Large intestine (tissue), 12 donors: ENCODE measurements at places on chromosomes 2 and 18.

DNA sequence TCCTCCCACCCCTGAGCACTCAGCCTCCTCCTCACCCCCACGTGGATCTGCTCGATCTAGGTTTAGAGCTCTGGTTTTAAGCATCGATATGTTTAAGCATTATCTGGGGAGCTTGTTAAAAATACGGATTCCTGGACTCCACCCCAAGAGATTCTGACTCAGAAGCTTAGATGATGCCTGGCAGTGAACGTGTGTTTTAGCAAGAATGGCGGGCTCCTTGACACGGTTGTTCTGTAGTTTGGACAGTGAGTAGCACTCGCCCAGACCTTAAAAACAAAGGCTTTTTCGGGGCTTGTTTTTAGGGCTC is 47.3 kb downstream of the LDLRAD4 start:
- H3K27ac ChIP-seq = no peak overlapping the region
- H3K4me1 ChIP-seq = peaks cover 13% of the 10 kb centered on the region
- no peaks in the 10 kb centered on the region for H3K27me3 ChIP-seq
- DNase-seq = no peak
- no peak overlapping the region for H3K4me3 ChIP-seq

DNA sequence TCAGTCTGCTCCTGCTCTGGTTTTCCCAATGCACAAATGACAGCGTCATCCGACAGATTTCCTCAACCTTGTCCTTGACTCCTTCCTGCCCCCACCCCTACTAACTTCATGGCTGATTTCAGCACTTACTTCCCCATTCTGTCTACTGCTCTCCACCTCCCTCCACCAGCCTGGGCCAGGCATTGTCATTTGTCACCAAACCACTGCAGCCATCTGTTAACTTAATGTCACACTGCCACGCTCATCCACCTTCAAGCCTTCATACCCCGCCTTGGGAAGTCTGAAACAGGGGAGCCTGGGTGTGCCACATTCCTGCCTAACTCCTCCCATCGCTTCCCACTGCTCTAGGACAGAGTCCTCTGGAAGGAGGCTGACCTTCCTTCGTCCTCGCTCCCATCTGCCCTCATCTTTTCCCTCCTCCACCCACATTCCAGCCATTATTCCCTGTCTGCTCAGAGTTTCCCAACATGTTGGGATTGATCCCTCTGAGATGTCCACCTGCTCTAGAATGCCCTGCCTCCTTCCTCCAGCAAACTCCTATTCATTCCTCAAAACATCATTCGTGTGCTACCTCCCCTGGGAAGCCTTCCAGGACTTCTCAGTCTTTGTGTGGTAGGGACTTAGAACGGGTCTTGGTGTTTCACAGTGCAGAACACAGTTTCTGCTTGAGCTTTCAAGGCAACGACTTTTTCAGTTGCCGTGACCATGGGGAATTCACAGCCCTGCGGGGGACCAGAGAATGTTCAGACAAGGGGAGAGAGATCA is 42.2 kb upstream of the SMAD7 start:
- H3K4me3 ChIP-seq = no peak overlapping the region
- DNase-seq = peak; percentile 78
- H3K27ac ChIP-seq = peak overlapping the region; percentile 33

DNA sequence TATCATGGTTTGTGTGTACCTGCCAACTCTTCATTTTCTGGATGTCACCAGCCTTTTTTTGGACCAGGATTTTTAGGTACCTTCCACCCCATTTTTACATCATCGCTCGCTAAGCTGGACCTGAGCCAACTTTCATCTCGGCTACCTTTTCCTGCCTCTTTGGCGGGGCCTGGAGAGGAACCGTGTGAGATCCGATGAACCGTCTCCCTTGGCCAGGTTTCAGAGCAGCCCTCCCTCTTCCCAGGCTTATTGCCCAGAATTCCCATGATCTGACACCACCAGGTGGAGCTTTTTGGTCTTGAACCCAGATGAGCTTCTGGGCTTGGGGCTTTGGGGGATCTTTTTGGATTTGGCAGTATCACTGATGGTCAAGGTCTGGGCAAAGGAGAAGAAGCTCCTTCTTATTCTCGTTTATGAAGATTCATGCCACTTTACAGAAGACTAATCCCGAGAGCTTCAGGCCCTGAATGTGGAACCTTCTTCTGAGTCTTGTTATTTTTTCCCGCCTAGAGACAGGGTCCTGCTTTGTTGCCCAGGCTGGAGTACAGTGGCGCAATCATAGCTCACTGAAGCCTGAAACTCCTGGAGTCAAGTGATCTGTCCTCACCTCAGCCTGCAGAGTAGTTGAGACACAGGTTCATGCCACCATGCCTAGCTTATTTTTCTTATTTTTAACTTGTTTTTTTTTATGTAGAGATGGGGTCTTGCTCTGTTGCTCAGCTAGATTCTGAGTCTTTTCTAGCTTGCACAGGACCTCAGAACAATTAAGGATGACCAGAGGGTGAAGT is 50.4 kb downstream of the GATA6 start:
- H3K36me3 ChIP-seq = no peaks in the 10 kb centered on the region
- DNase-seq = no peak
- H3K27ac ChIP-seq = no peak overlapping the region
- H3K27me3 ChIP-seq = no peaks in the 10 kb centered on the region

DNA sequence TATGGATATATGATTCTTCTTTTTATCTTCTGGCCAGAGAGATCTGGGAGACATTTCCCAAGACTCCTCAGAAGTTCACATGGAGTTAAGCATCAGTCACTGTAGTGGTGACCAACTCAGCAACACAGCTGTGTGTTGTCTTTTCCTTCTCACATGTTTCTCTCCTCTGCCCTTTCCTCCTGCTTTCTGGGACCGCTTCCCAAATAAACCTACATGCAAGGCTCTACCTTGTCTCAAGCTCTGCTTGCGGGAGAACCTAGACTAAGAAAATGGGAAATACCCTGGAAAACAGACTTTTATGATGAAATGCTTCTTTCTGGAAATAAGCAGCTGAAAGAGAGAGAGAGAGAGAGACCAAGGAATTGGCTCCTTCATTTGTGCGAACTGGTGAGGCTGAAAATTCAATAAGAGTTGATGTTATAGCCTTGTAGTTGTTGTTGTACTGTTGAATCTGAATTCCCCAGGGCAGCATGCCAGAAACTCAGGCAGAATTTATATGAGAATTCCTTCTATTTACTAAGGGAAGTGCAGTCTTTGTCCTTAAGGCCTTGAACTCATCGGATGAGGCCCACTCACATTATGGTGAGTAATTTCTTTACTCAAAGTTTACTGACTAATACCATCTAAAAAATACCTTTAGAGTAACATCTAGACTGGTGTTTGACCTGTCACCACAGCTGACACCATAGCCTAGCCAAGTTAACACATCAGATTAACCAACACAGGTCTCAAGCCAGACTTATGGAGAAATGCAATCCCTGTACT is 22.7 kb upstream of the DSC1 start:
- no peak overlapping the region for H3K4me3 ChIP-seq
- H3K27me3 ChIP-seq = no peaks in the 10 kb centered on the region
- H3K36me3 ChIP-seq = no peaks in the 10 kb centered on the region
- no peak for DNase-seq
- H3K27ac ChIP-seq = no peak overlapping the region

- no peaks in the 10 kb centered on the region for H3K27me3 ChIP-seq
- no peak overlapping the region for H3K27ac ChIP-seq
- no peak for DNase-seq
- peaks cover 4% of the 10 kb centered on the region for H3K4me1 ChIP-seq
Measured at GRCh38 chr2:64212801-64213321, 68.6 kb upstream of the PELI1 start.

DNA sequence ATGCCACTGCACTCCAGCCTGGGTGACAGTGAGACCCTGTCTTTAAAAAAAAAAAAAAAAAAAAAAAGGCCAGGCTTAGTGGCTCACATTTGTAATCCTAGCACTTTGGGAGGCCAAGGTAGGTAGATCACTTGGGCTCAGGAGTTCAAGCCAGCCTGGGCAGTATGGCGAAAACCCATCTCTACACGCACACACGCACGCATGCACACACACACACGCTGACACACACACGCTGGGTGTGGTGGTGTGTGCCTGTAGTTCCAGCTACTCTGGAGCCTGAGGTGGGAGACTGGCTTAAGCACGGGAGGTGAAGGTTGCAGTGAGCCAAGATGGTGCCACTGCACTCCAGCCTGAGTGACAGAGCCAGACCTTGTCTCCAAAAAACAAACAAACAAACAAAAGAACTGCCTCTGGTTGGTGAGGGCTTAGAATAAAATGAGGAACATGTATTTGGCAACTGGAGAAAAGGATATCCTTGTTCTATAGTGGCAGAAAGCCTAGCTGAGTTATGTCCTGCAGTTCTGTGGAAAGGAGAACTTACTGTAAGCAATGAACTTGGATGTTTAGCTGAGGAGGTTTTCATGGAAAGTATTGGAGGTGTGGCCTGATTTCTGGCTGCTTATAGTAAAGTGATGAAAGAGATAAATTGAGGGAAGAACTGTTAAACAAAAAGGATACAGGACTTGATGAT is 34.0 kb downstream of the HAT1 start:
- no peaks in the 10 kb centered on the region for H3K4me1 ChIP-seq
- no peak for DNase-seq
- H3K27me3 ChIP-seq = no peaks in the 10 kb centered on the region

DNA sequence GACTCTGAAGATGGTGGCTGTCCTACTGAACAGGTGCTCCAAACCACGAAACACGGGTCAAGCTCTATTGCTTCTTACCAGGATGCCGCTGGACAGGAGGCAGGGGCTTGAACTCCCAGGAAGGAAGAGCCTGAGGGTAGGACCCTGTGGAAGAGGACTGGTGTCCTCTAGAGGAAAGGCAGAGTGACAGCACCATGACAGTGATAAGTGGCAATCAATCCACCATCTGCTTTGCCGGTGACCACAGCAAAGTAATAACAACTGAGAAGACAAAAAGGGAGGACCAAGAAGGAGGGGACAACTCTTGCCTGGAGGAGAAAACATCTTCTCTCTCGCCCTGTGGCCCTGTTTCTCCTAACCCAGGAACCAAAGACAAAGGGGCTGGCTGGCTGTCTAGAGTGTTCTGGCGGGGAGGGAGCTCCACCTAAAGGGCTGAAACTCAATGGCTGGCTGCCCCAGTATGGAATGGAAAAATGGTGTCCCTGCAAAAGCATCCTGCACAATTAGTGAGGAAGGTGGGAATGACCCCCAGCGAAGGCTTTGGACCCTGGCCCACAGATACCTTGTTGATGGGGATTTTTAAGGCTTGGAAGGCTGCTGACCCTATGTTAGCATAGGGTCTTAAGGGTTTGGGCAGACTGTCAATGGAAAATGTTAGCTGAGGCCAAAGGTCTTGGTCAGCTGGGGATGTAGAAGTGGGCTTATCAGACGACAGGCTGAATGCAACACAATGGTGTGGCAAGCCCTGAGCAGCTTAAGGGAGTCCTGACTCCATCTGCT is 35.4 kb downstream of the PROC start:
- peaks cover 21% of the 10 kb centered on the region for H3K4me1 ChIP-seq
- H3K27ac ChIP-seq = peak overlapping the region; percentile 90
- H3K27me3 ChIP-seq = no peaks in the 10 kb centered on the region
- no peaks in the 10 kb centered on the region for H3K36me3 ChIP-seq
- peak; percentile 21 for DNase-seq
